ENCODE measurements at places on chromosomes 12 and 14.

DNA sequence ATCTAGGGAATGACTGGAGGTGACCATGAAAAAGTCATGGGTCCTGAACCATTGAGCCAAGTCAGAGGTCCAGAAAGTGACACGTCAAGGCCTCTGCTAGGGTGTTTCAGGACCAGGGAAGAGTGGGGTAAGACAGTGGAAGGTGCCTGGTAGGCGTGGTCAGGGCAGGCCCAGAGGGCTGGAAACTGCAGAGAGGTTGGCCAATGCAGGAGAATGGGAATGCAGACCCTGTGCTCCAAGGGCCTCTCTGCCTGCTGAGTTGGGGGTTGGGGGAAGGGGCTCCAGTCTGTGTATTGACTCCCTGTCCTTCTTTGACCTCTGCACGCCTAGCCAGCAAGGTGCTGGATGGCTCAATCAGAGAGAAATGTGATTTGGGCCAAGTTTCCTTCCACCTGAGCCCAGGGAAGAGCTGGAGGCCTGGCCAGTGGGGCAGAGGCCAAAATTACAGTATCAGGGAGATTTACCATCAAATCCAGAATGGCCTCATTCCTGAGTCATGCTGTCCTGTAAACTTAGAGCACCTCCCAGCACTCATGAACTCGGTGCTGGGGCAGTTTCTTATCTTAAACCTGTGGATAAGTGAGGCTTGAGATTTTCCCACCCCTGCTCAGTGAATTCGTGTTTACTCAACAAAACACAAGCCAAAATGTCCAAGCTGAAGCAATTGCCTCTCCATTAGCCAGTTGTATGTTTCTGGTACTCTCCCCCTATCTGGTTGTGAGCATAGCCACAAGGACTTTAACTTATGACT, 24.4 kb downstream of the IRF2BPL start:
- DNase-seq: no peak

- no peak for DNase-seq
Measured at GRCh38 chr14:70008284-70009262, 129.4 kb downstream of the SMOC1 start.

GRCh38 chr12:121562488-121562887, 18.3 kb downstream of the KDM2B start:
- no peak for DNase-seq

DNA sequence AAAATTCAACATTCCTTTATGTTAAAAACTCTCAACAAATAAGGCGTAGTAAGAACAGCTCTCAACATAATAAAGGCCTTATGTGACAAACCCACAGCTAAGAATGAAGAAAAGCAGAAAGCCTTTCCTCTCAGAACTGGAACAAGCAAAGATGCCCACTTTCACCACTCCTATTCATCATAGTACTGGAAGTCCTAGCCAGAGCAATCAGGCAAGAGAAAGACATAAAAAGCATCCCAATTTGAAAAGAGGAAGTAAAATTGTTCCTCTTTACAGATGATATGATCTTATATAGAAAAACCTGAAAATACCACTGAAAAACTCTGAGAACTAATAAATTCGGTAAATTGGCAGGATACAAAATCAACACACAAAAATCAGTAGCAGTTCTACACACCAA, 52.1 kb downstream of the STON2 start:
- DNase-seq: no peak

- no peak for DNase-seq
Measured at GRCh38 chr12:32260696-32261095, 138.7 kb upstream of the FGD4 start.

DNA sequence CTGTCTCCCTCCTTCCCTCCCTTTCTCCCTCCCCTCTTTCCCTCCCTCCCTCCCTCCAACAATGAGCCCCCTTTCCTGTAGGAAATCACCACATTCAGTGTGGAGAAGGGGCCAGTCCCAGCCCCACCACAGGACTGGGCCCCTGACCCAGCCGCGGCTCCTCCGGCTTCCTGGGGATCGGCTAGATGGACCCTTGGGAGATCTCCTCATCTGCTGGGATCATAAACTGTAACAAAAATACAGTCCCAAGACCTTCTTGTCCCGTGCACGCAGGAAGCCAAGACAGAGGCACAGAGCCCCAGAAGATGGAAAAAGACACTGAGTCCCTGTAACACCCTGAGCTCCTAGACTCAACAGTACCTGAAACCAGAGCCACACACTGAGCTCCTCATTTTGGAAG, 23.9 kb downstream of the DIO3 start:
- no peak for DNase-seq

DNA sequence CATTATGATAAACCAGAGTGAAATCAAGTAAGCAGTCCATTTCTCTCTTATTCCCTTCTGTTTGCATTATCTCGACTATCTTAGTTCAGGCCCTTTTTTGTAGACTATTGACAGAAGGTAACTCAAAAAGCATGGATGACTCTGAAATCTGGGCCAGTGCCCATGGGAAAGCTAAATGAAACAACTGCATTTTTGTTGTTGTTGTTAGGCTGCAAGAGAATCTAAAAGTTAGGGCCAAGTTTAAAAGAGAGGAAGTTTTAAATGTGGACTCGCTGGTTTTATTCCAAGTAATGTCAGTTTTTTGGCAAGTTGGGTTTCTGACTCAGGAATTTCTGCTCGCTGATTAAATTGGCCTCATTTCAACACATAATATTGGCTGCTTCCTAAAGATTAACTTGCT, 201.1 kb downstream of the PIK3C2G start:
- DNase-seq: no peak

GRCh38 chr14:20986811-20987210, 3.0 kb upstream of the METTL17 start:
- DNase-seq: no peak

GRCh38 chr12:124763594-124763979, 100.1 kb downstream of the SCARB1 start:
- DNase-seq: no peak

- peak; percentile 69 for DNase-seq
Measured at GRCh38 chr14:100106250-100107112, 41.3 kb downstream of the EVL start.

DNA sequence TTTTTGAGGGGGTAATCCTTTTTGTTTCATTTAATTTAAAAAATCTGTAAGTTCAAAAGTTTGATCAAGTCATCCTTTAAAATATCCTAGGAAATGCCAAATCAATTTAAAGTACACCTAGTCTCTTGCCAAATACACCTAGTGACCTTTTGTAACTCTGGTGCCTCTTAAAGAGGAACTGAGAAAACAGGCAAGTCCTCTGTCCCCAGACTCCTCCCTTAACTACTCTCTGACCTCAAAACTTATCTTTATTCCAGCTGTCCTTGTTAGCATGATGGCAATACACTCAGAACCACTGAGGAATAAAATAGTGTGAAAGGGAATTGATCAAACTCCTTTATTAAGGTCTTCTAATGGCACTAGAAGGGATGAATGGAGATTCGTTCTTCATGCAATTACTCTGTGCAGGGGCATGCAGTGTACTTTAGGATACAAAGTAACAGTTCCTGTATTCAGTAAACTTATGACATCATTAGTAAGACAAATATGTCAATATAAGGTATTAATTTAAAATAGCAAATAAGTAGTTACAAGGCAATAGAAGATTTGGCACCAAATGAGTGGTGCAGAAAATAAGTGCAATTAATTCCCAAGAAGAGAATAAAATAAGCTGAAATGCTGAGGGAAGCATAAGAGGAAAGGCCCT, 3.3 kb downstream of the FAR2 start:
- DNase-seq: no peak

- no peak for DNase-seq
Measured at GRCh38 chr14:44609876-44610510, 102.9 kb upstream of the FSCB start.

GRCh38 chr12:93314177-93314497, 63.6 kb upstream of the NUDT4 start:
- DNase-seq: no peak

DNA sequence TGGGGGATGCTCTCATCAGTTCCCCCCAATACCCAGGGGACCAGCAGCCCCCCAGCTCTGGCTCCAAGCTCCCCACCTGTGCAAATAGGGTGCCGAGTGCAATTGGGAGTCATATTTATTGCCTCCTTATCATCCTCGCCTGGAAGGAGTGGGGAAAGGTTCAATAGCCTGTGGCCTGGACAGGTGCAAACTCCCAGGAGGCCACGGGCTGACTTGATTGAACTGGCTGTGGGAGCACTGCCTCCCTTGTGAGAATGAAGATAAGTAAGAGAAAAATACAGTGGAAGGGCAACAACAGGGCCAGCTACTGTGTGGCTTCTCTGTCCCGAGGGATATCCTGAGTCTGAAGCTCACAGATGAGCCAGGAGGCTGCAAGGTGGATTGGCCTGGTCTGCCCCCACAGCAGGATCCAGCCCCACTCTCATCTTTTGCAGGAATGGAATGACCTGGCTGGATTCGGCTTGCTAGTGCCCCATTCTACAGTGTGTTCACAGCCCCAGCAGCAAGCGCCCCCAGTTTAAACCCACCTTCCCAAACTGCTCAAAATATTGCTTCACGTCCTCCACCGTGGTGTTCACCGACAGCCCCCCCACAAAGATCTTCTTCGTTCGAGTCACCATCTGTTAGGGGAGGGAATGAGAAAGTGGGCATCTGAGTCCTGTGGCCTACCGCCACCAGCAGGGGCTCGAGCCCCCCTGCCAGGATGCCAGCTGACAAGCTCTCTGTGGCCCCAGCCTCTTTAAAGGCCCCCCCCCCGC, 6.3 kb downstream of the MSI1 start:
- no peak for DNase-seq

- no peak for DNase-seq
Measured at GRCh38 chr14:104879201-104879982, 14.3 kb downstream of the CEP170B start.

DNA sequence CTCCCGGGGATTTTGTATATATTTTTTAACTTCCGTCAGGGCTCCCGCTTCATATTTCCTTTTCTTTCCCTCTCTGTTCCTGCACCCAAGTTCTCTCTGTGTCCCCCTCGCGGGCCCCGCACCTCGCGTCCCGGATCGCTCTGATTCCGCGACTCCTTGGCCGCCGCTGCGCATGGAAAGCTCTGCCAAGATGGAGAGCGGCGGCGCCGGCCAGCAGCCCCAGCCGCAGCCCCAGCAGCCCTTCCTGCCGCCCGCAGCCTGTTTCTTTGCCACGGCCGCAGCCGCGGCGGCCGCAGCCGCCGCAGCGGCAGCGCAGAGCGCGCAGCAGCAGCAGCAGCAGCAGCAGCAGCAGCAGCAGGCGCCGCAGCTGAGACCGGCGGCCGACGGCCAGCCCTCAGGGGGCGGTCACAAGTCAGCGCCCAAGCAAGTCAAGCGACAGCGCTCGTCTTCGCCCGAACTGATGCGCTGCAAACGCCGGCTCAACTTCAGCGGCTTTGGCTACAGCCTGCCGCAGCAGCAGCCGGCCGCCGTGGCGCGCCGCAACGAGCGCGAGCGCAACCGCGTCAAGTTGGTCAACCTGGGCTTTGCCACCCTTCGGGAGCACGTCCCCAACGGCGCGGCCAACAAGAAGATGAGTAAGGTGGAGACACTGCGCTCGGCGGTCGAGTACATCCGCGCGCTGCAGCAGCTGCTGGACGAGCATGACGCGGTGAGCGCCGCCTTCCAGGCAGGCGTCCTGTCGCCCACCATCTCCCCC, 777 bp downstream of the ASCL1 start:
- peak; percentile 29 for DNase-seq

- no peak for DNase-seq
Measured at GRCh38 chr12:49585477-49586459, 17.8 kb upstream of the MCRS1 start.

- DNase-seq: peak; percentile 92
Measured at GRCh38 chr12:121795034-121795968, 1.8 kb upstream of the RHOF start.

GRCh38 chr14:22489957-22490950, 98.8 kb downstream of the DAD1 start:
- no peak for DNase-seq

DNA sequence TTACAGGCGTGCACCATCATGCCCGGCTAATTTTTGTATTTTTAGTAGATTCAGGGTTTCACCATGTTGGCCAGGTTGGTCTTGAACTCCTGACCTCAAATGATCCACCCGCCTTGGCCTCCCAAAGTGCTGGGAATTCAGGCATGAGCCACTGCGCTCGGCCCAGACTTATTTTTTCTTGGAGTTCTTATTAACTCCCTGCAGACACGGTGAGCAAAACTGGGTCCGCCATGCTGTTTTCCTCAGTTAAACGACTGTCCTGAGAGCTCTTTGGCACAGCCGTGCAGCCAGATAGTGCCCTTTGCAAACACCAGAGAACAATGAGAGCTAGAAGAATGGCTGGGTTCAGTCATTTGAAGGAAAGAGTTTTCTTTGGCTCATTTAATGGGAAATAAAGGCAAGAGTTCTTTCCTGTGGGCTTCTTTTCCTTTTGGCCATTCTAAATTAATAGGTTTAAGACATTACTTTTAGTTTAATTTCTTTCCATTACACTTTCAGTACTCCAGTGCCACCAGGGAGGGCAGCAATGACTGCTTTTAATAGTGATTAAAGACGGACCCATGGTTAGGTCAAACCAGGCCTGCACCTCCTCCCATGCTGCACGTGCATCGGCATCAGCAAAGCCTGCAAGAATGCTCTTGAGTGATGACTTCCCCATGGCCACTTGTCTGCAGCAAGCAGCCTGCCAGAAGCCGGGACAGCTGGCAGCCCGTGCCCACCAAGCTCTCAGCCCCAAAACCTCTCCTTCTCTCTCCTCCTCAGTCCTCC, 60.7 kb downstream of the VCPKMT start:
- no peak for DNase-seq

DNA sequence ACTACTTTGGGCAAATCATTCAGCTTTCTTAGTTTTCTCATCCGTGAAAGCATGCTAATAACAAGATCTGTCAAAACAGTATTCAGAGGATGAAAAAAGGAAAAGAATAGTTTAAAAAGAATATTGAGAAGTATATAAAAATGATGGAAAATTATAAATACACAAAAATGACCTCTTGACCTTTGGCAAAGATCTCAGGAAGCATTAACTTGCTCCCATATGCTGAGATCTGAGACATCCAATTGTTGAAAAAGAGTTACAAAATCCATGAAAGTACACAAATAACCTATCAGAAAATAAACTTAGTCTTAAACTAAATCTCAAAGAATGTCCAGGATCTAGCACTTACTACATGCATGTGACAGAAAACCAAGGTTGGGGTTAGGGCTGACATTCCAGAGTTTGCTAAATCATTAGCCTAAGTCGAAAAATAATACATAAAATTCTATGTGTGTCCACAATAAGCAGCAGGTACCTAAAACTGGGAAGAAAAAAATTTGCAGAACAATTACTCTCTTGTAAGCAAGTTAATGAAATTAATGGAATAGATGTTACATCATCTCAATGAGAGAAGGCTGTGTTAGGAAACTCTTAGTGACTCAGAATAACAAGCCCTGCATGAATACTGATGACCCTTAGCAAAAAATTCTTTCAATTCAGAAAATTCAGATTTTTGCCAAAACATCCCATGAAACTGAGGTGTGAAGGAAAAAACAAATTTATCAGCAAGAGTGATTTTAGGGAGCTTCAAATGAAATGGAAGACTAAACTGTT, 3.4 kb downstream of the PAH start:
- DNase-seq: no peak

- DNase-seq: no peak
Measured at GRCh38 chr12:68572661-68573060, 38.0 kb upstream of the RAP1B start.

- DNase-seq: no peak
Measured at GRCh38 chr14:34693228-34693939, 21.0 kb downstream of the CFL2 start.
